ENCODE measurements at places on chromosomes 7 and 10.

DNA sequence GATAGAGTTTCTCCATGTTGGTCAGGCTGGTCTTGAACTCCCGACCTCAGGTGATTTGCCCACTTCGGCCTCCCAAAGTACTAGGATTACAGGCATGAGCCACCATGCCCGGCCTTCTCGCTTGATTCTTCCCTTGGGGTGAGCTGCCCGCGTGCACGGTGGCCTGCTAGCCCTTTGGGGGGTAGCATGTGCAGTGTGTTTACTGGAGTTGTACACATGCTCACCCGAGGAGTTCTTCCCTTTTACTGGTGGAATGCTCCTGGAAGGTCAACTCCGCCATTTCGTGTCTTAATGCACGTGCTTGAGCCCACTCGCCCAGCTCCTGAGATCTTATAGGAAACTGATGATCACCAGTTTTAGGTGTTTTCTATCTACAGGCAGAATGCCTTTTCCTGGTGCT is 17.0 kb upstream of the ADAMTS14 start:
- no peak for DNase-seq

GRCh38 chr7:41110186-41110585 is 592.7 kb downstream of the INHBA start:
- DNase-seq, result no peak

GRCh38 chr10:103600325-103600724 is 106.8 kb downstream of the NEURL1 start:
- no peak for DNase-seq

GRCh38 chr7:12052211-12052610 is 158.9 kb upstream of the TMEM106B start:
- DNase-seq, result no peak

DNA sequence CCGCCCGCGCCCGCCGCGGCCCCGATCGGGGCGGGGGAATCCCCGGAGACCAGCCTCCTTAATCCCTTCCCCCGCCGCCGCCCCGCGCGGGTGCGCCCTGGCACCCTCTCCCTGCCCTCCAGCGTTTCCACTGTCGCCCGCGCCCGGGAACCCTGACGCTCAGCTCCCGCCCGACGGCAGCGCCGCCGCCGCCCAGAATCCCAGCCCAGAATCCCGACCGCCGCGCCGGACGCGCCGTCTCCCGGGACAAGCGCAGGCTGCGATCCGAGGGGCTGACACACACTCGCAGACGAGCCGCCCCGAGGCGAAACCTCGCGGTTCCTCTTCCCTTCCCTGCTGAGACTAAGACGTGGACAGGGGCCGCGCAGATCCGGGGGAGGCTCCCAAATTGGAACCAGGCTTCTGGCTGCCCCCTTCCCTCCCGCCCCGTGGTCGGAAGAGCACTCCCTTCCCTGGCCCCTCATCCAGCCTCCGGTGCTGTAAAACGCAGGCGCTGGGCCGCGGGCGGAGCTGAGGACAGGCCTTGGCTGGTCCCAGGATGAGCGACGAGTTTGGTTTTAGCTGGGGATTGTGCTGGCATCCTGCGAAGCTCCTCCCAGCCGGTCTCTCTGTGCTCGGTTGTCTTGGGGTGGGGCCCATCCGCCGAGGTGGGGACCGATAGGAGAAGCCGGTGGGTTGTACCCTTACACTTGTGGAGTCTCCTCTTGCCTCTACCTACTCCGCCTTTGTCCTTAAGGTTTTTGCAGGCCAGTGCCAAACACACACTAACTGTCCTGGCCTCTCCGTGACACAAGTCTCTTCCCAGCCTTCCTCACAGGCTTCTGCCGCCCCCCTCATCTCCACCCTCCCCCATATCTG is 1.1 kb downstream of the MARVELD1 start:
- peak; percentile 59 for DNase-seq

- no peak for DNase-seq
These were observed 77.6 kb upstream of the FOXK1 start for GRCh38 chr7:4604456-4604940.

DNA sequence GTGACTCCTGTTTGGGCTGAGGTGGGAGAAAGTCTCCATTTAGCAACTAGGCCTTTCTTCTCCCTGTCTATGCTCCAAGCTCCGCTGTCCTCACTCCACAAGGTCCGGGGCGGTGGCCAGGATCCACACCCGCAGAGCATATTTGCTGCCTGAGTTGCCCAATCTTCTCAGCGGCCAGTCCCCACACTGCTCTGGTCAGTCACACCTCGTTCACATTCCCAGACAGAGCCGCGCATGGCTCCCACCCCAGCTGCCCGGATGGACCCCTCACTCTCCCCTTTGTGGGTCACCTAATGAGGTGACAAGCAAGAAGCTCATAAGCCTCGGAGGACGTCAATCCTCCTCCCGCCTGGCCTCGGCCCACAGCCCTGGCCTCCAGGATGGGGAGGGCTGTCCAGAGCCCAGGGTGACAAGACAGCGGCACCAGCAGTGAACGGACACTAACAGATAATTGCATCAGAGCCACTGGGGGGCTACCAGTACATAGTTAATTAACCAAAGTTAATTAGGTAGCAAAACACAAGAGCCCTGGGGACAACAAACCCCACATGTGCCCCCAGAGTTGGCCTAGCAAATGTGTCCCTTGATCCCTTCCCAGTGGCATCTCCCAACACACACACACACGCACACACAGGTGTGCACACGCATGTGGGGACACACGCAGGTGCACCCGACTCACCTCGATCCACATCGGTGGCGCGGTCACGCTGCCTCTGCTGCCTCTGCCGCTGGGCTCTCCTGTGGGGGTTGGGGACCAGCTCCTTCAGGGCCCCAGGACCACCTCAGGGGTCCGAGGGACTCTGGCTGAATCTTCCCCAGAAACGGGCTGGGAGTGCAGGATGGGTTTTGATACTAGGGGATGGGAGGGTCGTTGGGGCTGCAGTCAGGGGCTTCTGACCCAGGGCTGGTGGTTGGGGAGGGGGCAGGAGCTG is 11.8 kb downstream of the EPHA1 start:
- DNase-seq, result no peak

DNA sequence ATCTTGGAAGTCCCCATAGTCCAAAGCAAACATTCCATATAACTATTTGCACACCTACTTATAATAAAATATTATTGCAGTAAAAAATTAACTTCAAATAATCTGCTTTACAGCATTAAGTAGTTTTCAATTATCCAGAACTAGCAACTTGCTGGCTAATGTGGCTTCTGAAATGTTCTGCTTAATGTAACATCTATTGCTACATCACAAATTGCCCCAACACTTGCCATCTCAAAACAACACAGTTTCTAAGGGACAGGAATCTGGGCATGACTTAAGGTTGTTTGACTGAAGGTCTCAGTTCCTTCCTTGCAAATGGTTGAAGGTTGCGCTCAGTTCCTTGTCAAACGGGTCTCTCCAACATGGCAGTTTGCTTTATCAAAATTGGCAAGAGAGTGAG is 378.5 kb upstream of the SEMA3C start:
- no peak for DNase-seq

DNA sequence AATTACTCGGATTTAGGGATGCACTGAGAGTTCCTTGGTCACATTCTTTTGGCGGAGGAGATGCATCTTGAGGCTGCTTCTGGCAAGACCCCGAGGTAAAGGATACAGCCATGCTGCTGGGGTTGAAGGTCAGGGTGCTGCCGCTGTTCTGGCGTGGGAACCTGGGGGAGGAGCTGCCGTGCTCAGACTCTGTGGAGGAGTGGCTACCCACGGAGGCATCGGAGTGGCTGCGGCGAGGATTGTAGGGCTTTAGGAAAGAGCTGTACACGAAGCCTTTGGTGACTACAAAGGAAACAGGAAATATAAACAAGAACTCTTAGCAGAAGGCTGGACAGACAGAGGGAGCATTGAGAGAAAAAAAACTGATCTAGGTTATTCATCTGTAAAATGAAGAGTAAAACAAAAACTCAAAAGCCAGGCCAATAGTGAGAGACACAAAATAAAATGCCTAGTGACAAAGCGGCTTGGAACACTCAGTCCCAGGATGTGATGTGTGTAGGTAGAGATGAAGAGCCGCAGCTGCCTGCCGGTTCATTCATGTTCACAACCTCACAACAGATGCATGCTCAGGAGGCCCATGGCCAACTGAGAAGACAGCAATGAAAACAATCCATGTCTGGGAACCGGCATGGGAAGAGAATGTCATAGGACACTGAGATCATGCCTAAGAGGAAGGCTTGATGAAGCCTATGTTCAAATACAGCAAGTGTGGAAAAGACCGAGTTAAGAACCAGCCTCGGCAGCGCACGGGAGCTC is 97.8 kb downstream of the ABCC2 start:
- no peak for DNase-seq

DNA sequence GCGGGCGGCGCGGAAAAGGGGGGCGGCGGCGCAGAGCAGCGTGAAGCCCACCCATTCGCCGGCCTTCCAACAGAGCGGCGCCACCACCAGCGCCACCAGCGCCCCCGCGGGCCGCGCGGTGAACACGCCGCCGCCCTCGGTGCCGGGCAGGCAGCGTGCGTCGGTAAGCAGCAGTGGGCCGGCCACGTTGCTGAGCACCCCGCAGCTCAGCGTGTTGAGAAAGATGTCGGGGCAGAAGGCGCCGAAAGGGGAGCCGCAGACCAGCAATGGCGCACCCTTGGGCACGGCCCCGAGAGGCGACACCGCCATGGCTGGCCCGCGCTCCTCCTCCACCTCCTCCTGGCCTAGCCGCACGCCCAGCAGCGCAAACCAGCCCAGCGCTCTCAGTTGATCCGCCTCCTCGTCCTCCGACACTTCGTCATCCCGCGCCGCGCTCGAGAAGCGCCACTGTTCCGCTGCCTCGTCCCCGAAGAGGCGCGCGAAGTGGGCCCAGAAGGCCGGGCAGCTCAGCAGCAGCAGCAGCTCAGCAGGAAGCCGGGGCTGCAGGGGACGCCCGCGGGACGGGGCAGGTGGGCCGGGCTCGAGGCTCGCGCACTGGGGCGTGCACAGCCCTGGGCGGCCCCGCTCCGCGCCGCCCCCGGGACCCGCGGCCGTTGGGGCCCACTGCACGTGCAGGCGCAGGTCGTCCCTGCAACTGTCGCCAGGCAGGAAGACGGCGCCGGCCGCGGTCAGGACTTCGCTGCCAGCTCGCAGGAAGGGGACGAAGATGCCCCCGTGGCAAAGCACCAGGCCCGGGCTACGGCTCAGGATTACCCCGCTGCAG is 623 bp downstream of the TYSND1 start:
- peak; percentile 71 for DNase-seq

GRCh38 chr7:94969434-94970084 is 62.2 kb downstream of the PPP1R9A start:
- DNase-seq, result peak; percentile 47

DNA sequence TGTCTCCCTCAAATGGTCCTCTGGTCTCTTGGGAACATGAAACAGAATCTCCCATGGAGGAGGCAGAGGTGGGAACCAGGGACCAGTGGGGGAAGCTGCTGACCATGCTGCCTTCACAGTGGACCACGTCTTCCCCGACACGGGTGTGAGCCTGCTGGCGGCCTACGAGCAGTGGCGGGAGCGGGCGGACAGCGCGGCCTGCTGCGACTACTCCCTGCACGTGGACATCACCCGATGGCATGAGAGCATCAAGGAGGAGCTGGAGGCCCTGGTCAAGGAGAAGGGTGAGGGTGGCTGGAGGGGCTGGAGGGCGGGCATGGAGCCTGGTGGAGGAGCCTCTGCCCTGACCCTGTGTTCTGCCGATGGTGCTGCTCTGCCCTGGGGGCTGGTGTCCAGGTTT is 8.0 kb downstream of the DPYSL4 start:
- no peak for DNase-seq

DNA sequence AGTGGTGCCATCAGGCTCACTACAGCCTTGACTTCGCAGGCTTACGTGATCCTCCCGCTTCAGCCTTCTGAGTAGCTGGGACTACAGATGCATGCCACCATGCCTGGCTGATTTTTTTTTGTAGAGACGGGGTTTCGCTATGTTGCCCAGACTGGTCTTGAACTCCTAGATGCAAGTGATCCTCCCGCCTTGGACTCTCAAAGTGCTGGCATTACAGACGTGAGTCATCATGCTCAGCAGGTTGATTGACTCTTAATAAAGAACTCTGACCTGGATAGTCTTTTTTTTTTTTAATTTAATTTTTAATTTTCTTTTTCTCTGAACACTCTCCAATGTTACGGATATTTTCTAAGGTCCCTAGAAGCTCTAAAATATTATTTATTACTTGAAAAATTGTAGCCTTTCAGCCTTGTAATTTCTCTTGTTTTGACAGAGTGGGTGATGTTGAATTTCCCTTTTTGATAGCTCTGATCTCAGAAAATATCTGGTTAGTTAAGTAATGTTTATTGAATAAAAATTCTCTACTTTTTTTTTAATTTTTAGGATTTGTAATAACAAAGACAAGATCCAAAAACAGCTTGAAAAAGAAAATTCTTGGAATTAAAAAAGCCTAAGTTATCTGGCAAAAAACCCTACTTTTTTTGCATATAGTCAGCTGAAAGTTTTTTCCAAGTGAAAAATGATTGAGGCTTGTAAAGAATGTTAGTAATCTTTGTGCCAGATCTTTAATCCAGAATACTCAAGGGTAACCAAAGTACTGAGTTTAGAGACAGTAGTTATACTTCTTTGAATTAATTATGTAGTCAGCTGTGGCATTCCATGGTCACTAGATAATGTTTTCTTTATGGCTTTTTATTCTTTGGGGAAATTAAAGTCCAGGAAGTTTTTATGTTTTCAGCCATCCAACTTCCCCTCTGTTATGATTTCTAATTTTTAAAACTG is 26.7 kb downstream of the TBC1D12 start:
- no peak for DNase-seq

GRCh38 chr7:106430103-106430502 is 145.3 kb upstream of the NAMPT start:
- DNase-seq, result no peak

DNA sequence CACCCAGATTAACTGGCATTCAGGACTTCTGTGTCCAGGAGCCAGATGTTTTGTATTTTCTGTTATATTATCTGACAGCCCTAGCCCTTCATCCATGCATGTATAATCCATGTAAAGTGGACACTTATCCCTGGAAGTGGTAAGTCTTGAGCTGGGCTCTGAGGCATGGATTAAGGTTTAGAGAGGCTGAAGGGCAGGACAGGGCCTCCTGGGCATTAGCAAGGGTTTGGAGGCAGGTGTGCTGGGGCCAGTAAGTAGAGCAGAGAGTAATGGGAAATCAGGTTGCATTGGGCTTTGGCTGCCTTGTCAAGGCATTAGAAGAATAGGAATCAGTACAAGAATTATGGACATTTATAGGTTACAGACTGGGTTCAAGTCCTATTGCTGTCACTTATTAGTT is 138.0 kb downstream of the DYNC1I1 start:
- no peak for DNase-seq

DNA sequence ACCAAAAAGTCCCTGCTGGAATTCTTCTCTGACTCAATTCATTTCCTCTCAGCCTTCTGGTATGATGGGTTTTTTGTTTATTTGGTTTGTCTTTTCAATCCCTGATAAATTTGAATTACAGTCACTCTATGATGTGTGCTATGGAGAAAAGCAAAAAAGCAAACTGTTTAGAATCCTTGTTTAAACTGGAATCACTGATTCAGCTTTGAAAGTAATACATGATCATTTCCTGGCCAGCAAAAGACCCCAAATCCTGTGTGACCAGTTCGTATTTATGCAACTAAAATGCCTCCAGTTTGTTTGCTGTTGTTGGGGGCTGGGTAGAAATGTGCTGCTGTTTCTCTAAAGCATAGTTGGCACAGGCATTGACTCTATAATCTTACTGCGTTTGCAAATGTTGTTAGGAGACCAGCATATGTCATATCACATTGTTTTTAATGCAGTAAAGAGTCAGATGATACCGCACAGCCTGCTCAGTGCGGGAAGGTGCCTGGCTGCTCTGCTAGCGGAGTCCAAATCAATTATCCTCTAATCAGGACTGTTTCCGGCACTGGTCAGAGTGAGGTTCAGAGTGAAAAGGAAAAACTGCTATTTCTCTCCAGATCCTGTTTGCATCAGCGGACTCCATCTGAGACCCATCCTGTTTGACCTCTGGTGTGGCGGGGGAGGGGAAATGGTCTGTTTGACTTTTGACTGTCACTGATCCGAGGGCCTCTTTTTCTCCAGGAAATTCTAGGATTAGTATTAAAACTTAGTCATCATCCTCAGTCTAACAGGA is 40.6 kb upstream of the ADD3 start:
- DNase-seq, result no peak
